Endodermal cell (in vitro differentiated cells): ENCODE measurements at places on chromosomes 7 and 10.

GRCh38 chr7:151138153-151138851 is 29.2 kb downstream of the GBX1 start:
- H3K27me3 ChIP-seq = no peaks in the 10 kb centered on the region
- peak; percentile 86 for DNase-seq
- no peaks in the 10 kb centered on the region for H3K4me1 ChIP-seq

DNA sequence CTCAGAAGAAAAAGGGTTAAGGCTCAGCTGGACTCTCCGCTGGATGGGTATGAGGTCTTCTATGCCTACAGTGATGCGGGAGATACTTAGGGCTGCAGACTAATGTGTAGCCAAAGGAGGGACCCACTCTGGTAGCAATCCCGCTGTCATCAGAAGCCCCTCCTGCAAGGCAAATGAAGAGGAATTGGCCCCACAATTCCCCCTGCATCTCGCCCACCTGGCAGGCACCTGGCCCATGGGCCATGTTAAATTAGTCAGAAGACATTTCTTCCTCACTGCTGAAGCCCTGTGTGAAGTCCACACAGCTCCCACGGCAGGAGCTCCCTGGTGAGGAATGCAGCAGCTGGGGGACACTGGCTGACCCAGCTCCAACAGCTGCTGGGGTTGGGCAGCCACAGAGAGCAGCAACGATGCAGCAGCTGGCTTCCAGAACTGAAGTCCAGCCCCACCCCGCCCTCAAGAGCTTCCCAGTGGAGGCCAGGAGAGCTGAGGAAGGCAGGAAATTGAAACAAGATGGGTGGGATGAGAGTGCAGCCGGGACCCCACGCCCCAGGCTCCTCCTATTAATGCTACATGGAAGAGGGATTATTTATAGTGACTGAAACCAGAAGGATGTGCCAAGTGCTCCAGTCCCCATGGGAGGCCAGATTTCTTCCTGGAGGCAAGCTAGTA is 5.5 kb downstream of the VSTM4 start:
- H3K36me3 ChIP-seq = no peaks in the 10 kb centered on the region
- H3K27ac ChIP-seq = no peak overlapping the region
- no peaks in the 10 kb centered on the region for H3K4me1 ChIP-seq
- peak; percentile 50 for DNase-seq
- no peak overlapping the region for H3K4me3 ChIP-seq

- H3K4me1 ChIP-seq = no peaks in the 10 kb centered on the region
- peaks cover 4% of the 10 kb centered on the region for H3K36me3 ChIP-seq
- H3K4me3 ChIP-seq = no peak overlapping the region
- no peaks in the 10 kb centered on the region for H3K27me3 ChIP-seq
- no peak overlapping the region for H3K27ac ChIP-seq
- DNase-seq = no peak
Measured at GRCh38 chr7:152341914-152342236, 93.9 kb downstream of the KMT2C start.

- no peaks in the 10 kb centered on the region for H3K27me3 ChIP-seq
- H3K4me3 ChIP-seq = no peak overlapping the region
- H3K36me3 ChIP-seq = peaks cover 62% of the 10 kb centered on the region
- H3K4me1 ChIP-seq = no peaks in the 10 kb centered on the region
- no peak for DNase-seq
- H3K27ac ChIP-seq = no peak overlapping the region
Measured at GRCh38 chr10:12027539-12027938, 15.1 kb downstream of the UPF2 start.

DNA sequence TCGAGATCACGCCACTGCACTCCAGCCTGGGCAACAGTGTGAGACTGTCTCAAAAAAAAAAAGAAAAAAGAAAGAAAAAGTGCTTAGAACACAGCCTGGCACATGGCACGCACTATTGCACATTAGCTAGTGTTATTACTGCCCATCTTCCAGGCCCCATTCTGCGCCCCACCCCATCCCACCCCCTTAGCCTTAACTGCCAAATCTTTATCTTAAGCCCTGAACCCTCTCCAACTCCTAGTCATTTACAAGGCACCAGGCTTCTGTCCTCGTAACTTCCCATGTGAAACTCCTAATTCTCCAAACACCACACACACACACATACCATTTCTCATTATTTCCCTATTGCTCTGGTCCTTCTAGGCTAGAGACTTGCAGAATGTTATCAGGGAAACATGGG is 4.8 kb downstream of the FRAT2 start:
- H3K27ac ChIP-seq = no peak overlapping the region
- H3K4me1 ChIP-seq = peaks cover 9% of the 10 kb centered on the region
- H3K4me3 ChIP-seq = no peak overlapping the region
- peaks cover 3% of the 10 kb centered on the region for H3K36me3 ChIP-seq
- no peaks in the 10 kb centered on the region for H3K27me3 ChIP-seq
- no peak for DNase-seq

- H3K27ac ChIP-seq = no peak overlapping the region
- no peak overlapping the region for H3K4me3 ChIP-seq
- DNase-seq = no peak
- no peaks in the 10 kb centered on the region for H3K27me3 ChIP-seq
- H3K36me3 ChIP-seq = no peaks in the 10 kb centered on the region
- no peaks in the 10 kb centered on the region for H3K4me1 ChIP-seq
Measured at GRCh38 chr7:147485660-147486210, 1104.8 kb upstream of the C7orf33 start.

DNA sequence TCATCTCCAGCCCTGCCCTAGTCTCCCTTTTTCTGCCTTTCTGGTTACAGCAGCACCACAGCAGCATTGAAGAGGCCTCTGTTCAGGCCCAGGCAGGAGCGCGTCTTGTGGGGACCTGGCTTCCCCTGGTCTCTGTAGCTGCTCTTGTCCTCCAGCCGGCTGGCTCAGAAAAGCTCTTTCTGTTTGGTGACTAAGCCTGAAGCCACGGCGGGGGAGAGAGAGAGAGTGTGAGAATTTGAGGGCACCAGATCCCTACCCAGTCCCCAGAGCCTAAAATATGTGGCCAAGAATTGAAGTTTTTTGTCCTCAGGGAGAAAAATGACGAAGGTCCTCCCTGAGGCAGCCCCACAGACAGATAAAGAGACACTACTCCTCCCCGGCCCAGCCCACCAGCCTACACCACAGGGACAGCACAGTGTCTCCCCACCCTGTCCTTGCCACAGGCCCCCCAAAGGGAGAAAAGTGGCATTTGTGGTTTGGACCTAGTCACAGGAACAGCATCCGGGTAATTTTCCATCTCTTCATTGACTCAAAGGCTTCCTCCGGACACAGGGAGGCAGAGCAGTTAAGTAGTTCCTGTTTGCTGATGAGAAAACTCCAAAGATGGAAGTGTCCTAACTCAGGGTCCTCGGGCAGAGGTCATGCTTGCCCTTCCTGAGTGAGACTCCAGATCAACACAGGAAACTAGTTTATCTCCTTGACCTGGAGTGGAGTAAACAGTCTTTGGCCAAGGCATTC is 13.3 kb upstream of the FAM180A start:
- no peaks in the 10 kb centered on the region for H3K27me3 ChIP-seq
- H3K4me3 ChIP-seq = no peak overlapping the region
- H3K4me1 ChIP-seq = no peaks in the 10 kb centered on the region
- no peak overlapping the region for H3K27ac ChIP-seq
- no peaks in the 10 kb centered on the region for H3K36me3 ChIP-seq

- no peak overlapping the region for H3K4me3 ChIP-seq
- DNase-seq = peak; percentile 52
- H3K27ac ChIP-seq = no peak overlapping the region
- no peaks in the 10 kb centered on the region for H3K4me1 ChIP-seq
- no peaks in the 10 kb centered on the region for H3K36me3 ChIP-seq
- H3K27me3 ChIP-seq = no peaks in the 10 kb centered on the region
Measured at GRCh38 chr7:85413718-85414117, 226.9 kb upstream of the SEMA3D start.

DNA sequence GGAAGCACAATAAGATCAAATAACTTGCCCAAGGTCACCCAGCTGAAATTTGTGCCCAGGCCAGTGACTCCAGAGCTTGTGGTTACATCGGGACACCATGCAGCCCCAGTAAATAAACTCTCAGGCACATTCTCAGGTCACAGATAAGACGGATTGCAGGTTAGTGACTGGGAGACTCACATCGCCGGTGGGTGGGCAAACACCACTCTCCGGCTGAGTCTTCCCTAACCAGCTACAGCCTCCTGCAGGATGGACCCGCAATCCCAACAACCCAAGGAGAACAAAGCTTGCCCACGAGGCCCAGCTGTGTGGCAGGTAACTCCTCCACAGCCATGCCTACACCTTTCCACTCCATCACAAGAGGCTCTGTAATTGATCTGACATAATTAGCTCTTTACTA is 81.7 kb upstream of the EFCAB10 start:
- no peaks in the 10 kb centered on the region for H3K27me3 ChIP-seq
- no peak overlapping the region for H3K27ac ChIP-seq
- peaks cover 9% of the 10 kb centered on the region for H3K36me3 ChIP-seq
- peak; percentile 61 for DNase-seq
- H3K4me1 ChIP-seq = peaks cover 17% of the 10 kb centered on the region

GRCh38 chr7:45224832-45225231 is 67.2 kb downstream of the RAMP3 start:
- H3K27ac ChIP-seq = no peak overlapping the region
- no peaks in the 10 kb centered on the region for H3K36me3 ChIP-seq
- DNase-seq = peak; percentile 83
- H3K4me3 ChIP-seq = no peak overlapping the region
- no peaks in the 10 kb centered on the region for H3K27me3 ChIP-seq

GRCh38 chr7:101924171-101924570 is 106.7 kb downstream of the CUX1 start:
- peaks cover 30% of the 10 kb centered on the region for H3K36me3 ChIP-seq
- no peak overlapping the region for H3K27ac ChIP-seq
- DNase-seq = no peak

DNA sequence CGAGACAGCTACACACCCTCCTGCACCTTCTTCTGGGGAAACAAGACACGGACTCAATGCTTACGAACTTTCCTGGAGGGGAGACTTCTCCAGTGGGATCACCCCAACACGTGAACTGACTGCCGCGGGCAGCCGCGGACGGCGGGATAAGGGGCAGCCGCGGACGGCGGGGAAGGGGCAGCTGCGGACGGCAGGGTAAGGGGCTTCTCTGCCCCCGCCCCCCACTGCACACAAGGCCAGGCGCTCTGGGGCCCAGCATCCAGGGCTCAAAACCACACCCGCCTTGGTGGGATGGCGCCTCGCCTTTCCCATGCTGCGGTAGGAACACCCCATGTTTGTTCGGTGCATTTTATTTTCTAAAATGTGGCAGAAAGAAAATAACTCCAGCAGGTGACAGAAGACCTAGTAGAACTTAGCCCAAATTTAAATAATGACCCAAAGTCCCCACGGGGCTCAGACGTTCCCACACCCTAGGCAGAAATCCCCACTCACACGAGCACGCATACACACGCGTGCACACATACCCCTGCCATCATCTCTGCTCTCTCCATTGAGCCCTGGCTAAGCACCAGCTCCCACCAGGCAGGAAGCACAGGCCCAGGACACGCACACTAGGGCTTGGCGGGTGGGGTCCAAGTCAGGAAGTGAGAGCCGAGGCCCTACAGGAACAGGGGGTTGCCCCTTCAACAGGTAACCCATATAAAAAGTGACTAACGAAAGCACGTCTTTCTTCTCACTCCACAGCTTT is 26.6 kb upstream of the GPR146 start:
- H3K36me3 ChIP-seq = peaks cover 6% of the 10 kb centered on the region
- H3K27ac ChIP-seq = no peak overlapping the region
- no peaks in the 10 kb centered on the region for H3K27me3 ChIP-seq
